ENCODE measurements at places on chromosomes 6 and 20.

DNA sequence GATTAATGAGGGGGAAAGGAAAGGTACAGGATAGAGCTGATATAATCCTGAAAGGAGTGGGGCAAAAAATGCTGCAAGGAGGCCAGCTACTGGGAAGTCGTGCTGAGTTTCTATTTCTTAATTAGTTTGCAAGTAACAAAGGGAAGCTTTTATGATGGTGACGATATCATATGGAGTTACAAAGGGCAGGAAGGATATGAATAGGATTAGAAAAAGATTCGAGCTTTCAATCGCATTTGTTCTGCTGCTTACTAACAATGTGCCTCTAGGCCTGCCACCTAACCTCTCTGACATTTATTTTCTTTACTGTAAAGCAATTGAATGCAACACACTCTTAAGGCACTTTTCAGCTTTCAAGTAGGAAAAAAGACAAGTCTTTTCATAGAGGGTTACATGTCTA lies 219.2 kb downstream of the CLVS2 start:
- DNase-seq = no peak

DNA sequence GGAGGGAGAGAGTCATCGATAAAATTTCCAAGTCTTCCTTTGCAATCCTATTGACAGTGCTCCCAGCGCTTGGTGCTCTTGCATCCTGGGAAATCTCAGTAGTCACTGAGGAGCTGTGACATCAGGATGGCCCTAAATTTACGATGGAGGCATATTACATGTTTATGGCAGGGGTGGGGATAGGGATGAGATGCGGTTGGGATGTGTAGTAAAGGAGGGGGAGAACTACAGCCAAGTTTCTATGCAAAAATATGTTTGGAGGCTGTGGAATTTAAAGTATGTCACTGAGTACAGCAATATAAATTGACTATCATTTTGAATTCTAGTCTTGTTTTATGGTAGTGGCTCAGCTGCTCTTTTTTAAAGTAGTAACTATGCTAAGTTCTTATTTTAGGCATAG lies 544.9 kb downstream of the PKHD1 start:
- no peak for DNase-seq

DNA sequence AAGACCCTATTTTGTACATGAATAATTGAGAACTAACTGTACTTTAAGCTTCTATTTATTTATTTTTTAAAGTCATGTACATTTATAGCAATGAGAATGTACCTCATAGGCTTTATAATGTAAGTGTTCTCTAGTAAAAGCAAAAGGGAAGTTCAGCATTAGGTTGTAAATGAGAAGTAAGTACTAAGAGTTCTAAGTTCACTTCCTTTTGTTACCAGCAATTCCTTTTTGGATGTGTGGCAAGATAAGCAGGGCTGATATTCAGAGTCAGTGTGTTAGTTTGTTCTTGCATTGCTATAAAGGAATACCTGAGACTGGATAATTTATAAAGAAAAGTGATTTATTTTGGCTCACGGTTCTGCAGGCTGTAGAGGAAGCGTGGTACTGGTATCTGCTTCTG lies 54.0 kb upstream of the CCN2 start:
- DNase-seq = no peak

- DNase-seq = no peak
Measured at GRCh38 chr6:29764422-29765196, 41.4 kb downstream of the HLA-F start.

GRCh38 chr6:28940858-28941683 lies 17.3 kb upstream of the TRIM27 start:
- DNase-seq = peak; percentile 33

GRCh38 chr6:107062691-107063090 lies 34.7 kb downstream of the MTRES1 start:
- no peak for DNase-seq

DNA sequence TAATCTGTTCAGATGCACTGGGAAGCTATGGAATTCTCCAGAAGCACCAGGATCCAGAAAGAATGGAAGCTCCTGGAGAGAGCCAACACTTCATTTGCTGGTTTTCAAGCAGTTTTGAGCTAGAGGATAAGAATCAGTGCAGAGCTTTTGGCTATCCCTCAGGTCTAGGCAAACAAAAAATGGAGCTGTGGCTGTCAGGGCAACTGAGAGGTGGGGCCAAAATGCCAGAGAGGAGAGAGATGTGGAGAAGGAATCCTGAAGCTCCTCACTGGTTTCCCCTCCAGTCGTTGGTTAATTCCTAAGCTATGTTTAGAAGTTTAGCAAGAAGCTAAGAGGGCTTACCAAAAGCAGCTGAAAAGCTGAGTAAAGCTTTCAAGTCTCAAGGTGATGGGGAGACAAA lies 294.2 kb upstream of the JARID2 start:
- no peak for DNase-seq

DNA sequence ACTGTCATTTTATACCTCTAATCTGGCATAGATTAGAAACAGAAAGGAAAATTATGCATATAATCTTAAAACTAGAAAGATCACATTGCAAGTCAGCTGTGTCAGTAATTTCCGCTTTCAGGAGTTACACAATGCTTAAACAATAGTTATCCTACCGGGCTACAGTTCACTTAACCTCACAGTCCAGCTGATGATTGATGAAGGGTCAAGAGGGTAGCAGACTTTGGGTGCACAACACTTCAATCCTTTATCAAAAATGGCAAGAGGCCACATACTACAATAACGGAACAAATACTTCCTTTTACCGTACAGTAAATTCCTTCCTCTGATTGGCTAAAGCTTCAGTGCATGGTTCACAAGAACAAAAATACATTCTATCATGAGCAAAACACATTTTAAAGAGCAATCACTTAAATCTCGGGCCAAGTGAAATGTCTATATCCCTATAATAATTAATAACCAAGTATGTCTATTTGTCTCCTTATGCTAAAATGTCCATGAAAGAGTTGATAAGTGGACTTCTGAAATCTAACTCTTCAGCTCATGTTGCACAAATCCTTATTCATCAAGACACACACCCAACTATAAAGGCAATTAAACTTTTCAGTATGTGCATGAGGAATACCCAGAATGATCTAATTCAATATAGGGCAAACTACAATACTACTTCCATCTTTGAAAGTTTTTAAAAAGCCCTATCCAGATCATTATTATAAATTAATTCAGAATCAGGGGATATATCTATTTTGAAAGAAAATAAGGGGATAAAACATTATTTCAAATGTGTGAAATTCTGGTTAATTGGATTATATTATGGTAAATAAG lies 76.8 kb downstream of the HIVEP2 start:
- no peak for DNase-seq

DNA sequence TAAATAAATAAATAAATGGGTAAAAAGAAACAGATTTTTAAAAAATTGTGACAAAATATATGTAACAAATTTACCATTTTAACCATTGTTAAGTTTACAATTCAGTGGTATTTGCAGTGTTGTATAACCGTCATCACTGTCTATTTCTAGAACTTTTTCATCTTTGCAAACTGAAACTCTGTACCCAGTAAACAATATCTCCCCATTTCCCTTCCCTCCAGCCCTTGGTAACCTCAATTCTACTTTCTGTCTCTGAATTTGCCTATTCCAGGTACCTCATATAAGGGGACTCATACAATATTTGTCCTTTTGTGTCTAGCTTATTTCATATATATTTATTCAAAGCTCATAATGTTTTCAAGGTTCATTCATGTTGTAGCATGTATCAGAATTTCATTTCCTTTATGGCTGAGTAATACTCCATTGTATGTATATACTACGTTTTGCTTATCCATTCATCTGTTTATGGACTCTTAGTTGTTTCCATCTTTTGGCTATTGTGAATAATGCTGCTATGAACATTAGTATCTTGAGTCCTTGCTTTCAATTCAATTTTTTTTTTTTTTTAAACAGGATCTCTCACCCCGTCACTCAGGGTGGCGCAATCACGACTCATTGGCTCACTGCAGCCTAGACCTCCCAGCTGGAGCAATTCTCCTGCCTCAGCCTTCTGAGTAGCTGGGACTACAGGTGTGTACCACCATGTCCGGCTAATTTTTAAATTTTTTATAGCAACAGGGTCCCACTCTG lies 8.9 kb downstream of the MANBAL start:
- no peak for DNase-seq

- no peak for DNase-seq
Measured at GRCh38 chr6:45483021-45483420, 105.3 kb upstream of the SUPT3H start.
